Immature natural killer cell (primary cell): ENCODE measurements at places on chromosomes 5 and 9. TPM values are rescaled to one million over a fixed set of nuclear protein-coding genes. Genes with fewer than 3 reads are reported as not detected.

The LECT2 gene
- polyA plus RNA-seq = not detected

DNA sequence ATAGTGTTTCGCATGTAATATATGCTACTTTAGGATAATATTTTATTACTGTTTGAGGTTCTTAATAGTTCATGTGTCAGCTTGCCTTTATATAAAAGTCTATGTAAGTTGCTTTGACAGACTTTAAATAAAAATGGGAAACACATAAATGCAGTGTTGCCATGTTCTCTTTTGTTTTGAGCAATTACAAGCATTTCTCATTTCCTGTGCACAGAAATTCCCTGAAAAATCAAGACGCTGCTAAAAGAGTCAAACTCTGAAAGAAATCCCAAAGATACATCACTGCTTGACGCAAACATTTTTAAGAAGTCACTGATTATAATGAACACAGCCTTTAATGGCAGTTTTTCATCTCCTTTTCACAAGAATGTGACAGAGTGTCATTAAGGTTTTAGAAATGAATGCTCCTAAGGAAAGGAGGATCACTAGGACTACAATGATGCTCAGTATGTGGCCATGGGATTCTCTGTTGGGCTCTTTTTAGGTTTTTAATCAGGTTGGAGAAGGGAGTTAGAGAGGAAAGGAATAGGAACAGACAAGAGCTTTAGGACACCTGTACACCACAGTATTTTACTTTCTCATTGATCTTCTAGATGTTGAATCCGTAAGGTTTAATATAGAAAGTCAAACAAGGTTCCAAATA lies 29.4 kb downstream of the ZCCHC7 start:
- no peak overlapping the region for H3K27ac ChIP-seq
- no peak for DNase-seq
- H3K27me3 ChIP-seq = peaks cover under 1% of the 10 kb centered on the region
- H3K4me1 ChIP-seq = peaks cover 28% of the 10 kb centered on the region

DNA sequence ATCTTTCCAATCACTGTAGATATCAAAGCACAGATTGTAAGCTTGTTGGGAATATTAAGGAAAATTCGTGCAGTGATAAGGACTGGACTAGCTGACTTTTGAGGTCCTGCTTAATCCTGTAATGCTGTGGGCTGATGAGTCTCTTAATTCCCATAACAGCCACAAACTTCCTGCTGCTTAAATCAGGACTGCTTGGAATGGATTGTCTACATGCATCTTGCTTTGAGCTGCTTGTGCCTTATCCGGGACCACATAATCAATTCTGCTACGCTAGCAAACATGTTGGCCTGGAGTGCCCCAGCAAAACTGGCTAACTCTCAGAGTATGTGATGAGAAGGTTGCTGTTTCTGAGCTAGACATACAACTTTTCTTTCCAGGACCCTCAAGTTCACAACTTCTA lies 79.6 kb downstream of the SNCAIP start:
- H3K36me3 ChIP-seq = no peaks in the 10 kb centered on the region
- DNase-seq = no peak
- H3K4me1 ChIP-seq = no peaks in the 10 kb centered on the region
- no peak overlapping the region for H3K27ac ChIP-seq
- H3K4me3 ChIP-seq = no peak overlapping the region

- H3K36me3 ChIP-seq = no peaks in the 10 kb centered on the region
- H3K4me1 ChIP-seq = peaks cover 2% of the 10 kb centered on the region
- peaks cover 2% of the 10 kb centered on the region for H3K27me3 ChIP-seq
- no peak for DNase-seq
- H3K27ac ChIP-seq = no peak overlapping the region
- no peak overlapping the region for H3K4me3 ChIP-seq
Observed at GRCh38 chr5:79803007-79803406, 113.4 kb downstream of the CMYA5 start.

The ZNF883 gene
- polyA plus RNA-seq = 0.64 TPM

The PLEKHG4B gene
- not detected for polyA plus RNA-seq

The PLAC8L1 gene
- polyA plus RNA-seq = not detected

GRCh38 chr5:172858511-172858989 lies 24.5 kb downstream of the ERGIC1 start:
- no peak for DNase-seq
- no peak overlapping the region for H3K4me3 ChIP-seq
- H3K27ac ChIP-seq = no peak overlapping the region
- H3K36me3 ChIP-seq = peaks cover 4% of the 10 kb centered on the region
- peaks cover 77% of the 10 kb centered on the region for H3K4me1 ChIP-seq

DNA sequence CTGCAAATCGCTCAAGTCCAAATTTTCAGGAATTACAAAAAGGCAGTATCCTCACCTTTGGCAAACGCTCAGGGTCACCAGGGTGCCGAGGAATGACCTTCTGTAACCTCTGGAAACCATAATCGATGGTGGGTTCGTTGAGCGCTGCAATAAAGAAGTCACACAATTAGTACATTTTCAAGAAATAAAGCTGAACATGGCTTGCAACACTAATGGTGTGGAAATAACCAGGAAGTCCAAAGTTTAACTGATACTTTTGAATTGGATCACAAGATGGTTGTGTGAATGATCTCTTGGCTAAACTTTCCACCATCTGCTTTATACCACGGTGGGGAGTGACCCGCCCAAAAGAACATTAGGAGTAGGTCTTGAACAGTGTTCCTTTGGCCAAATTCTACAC lies 368.7 kb downstream of the EBF1 start:
- DNase-seq = no peak
- no peaks in the 10 kb centered on the region for H3K36me3 ChIP-seq
- H3K4me3 ChIP-seq = no peak overlapping the region
- peaks cover 4% of the 10 kb centered on the region for H3K27me3 ChIP-seq
- H3K27ac ChIP-seq = no peak overlapping the region

DNA sequence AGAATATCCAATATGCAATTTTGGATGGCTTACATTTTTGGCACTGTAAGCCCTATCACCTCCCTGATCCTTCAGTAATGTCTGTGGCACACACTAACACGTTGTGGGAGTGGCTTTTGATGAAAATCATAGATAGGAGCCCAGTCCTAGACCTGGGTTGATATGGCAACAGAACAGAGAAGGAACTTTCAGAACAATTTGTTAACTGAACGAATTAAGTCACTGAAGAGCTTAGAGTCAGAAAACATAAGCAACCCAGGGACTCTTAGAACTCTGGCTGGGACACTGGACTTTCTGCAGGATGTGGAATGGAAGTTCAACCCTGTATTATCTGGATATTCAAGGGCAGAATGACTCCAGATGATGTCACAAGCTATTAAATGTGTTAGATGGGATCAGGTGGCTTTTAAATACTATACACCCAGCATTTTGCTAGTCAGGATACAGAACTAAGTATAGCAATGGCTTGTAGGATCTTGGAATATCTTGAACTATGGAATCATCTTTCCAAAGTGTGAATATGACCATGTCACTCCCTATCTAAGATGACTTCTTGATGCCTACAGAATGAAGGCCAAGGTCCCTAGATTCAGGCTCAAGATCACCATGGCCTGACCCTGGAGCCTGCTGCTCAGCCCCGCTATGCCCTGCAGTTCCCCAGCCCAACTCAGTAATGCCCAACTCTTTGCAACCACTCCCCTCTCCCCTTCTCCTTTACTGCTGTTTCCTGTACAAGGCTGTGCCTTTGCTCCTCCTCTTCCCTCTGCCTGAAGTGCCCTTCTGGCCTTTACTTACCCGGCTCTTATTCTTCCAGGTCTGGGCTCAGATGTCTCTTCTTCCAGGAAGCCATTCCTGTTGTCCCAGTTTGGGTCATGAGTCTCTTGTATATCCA lies 42.8 kb downstream of the VLDLR start:
- H3K27ac ChIP-seq = no peak overlapping the region
- H3K36me3 ChIP-seq = no peaks in the 10 kb centered on the region
- H3K27me3 ChIP-seq = no peaks in the 10 kb centered on the region
- no peak for DNase-seq
- no peak overlapping the region for H3K4me3 ChIP-seq

GRCh38 chr9:137138722-137139467 lies at the start of gene GRIN1:
TSS of gene GRIN1 (plus strand) at chr9:137139154. CDS start at chr9:137139487, 333 bp downstream.
- H3K36me3 ChIP-seq = no peaks in the 10 kb centered on the region
- H3K4me1 ChIP-seq = no peaks in the 10 kb centered on the region
- no peak within 1 kb of the TSS for H3K4me3 ChIP-seq
- no peak within 1 kb of the TSS for H3K27ac ChIP-seq
- peaks cover 20% of the 10 kb centered on the region for H3K27me3 ChIP-seq
- peak; percentile 48 for DNase-seq

The SPATA31D4 gene
- not detected for polyA plus RNA-seq

GRCh38 chr5:189976-190365 lies 1.3 kb upstream of the LRRC14B start:
- H3K27me3 ChIP-seq = peaks cover 10% of the 10 kb centered on the region
- no peaks in the 10 kb centered on the region for H3K36me3 ChIP-seq
- H3K4me1 ChIP-seq = peaks cover 6% of the 10 kb centered on the region
- no peak overlapping the region for H3K4me3 ChIP-seq
- no peak for DNase-seq

DNA sequence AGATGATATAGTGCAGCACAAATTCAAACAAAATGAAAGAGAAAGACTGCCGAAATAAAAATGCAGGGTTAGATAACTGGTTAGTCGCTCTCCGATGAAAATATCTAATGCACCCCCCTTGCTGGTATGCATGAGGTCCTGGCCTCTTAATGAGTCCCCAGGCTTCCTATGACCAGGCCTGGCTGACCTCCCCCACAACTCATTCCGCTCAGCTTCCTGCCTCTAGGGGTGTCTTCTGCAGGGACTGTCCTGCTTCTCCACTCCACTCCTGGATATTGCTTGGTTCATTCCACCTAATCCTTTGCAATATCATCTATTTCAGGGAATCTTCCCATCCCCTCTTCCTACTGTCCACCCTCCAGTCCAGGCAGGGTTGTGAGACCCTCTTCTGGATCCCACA lies 341.8 kb downstream of the ASTN2 start:
- peaks cover 3% of the 10 kb centered on the region for H3K27me3 ChIP-seq
- H3K4me1 ChIP-seq = no peaks in the 10 kb centered on the region
- DNase-seq = no peak
- H3K4me3 ChIP-seq = no peak overlapping the region
- H3K36me3 ChIP-seq = no peaks in the 10 kb centered on the region

The RMRP gene
- polyA plus RNA-seq = not detected

DNA sequence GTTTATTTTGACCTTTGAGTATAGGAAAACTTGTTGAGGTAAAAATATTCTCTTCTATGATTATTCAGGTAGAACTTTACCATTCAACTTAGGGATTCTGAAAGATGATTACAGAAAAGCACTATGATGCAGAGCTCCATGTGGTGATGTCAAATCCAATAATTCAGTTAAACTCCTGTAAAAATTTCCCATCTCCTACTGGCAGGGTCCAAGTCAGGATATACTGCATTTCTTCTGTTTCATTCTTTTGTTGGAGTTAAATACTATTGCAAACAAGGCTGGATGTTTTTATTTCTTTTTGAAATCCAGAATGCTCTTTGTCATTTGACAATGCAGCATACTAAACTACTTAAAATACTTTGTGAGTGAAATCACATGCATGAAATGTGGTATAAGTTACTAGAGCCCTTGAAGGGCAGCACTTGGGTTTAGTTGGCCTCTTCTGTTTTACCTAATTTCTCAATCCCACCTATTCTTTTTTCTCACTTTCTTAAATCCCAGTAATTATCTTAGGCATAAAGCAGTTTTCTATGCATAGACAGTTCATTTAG lies 204.5 kb downstream of the FBXL7 start:
- DNase-seq = no peak
- H3K4me3 ChIP-seq = no peak overlapping the region
- H3K27ac ChIP-seq = no peak overlapping the region
- H3K27me3 ChIP-seq = peaks cover 2% of the 10 kb centered on the region

DNA sequence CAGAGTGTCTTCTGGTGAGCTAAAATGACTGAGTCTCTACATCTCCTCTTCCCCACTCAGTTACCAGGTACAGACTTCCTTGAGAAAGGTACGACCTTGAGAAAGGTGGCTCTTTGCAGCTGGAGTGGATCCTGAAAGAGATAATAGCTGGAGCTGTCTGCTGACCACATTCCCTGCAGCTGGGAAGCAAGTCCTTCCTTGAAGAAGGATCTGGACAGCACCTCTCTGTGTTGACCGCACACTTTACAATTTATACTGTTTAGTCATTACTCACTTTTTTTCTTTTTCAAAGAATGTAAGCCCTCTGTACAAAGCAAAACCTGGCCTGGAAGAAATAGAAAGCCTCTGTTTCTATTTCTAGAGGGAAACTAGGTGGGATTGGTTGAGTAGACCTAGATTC lies 148.8 kb downstream of the MACIR start:
- H3K36me3 ChIP-seq = no peaks in the 10 kb centered on the region
- peaks cover 2% of the 10 kb centered on the region for H3K27me3 ChIP-seq
- H3K4me1 ChIP-seq = no peaks in the 10 kb centered on the region
- no peak for DNase-seq
- no peak overlapping the region for H3K4me3 ChIP-seq
- no peak overlapping the region for H3K27ac ChIP-seq

- no peaks in the 10 kb centered on the region for H3K4me1 ChIP-seq
- no peak overlapping the region for H3K27ac ChIP-seq
- H3K36me3 ChIP-seq = peaks cover 32% of the 10 kb centered on the region
- no peak for DNase-seq
- no peak overlapping the region for H3K4me3 ChIP-seq
- H3K27me3 ChIP-seq = peaks cover 2% of the 10 kb centered on the region
Observed at GRCh38 chr5:14475045-14475444, 106.5 kb upstream of the OTULINL start.

The ADAMTS12 gene
- not detected for polyA plus RNA-seq

GRCh38 chr9:35341021-35341420 lies 148.9 kb upstream of the RUSC2 start:
- no peaks in the 10 kb centered on the region for H3K36me3 ChIP-seq
- H3K4me1 ChIP-seq = no peaks in the 10 kb centered on the region
- no peak overlapping the region for H3K4me3 ChIP-seq
- H3K27me3 ChIP-seq = no peaks in the 10 kb centered on the region

DNA sequence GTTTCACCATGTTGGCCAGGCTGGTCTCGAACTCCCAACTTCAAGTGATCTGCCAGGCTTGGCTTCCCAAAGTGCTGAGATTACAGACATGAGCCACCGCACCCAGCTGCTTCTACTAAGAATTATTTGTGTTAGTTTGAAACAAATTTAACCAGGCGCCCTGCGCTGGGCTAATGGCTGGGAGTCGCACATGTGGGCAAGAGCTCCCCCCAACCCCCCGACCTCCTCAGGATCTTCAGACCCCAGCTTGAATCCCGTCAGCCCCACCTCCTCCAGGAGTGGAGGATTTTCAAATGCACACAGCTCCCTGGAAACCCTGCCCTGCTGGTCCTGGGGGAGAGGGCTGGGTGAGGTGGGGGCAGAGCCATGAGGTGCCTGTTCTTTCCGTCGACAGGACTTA lies 21.2 kb upstream of the SLC12A7 start:
- no peak for DNase-seq
- no peak overlapping the region for H3K27ac ChIP-seq
- H3K27me3 ChIP-seq = peaks cover 1% of the 10 kb centered on the region
- H3K36me3 ChIP-seq = no peaks in the 10 kb centered on the region
- H3K4me1 ChIP-seq = no peaks in the 10 kb centered on the region

The C9orf50 gene
- polyA plus RNA-seq = not detected

- no peak for DNase-seq
- peaks cover 11% of the 10 kb centered on the region for H3K27me3 ChIP-seq
- H3K27ac ChIP-seq = no peak overlapping the region
- peaks cover 4% of the 10 kb centered on the region for H3K36me3 ChIP-seq
Observed at GRCh38 chr5:141504216-141504615, 15.3 kb downstream of the PCDHGC5 start.

- H3K36me3 ChIP-seq = no peaks in the 10 kb centered on the region
- peaks cover 13% of the 10 kb centered on the region for H3K4me1 ChIP-seq
- DNase-seq = no peak
- H3K27ac ChIP-seq = peak overlapping the region; percentile 52
- no peaks in the 10 kb centered on the region for H3K27me3 ChIP-seq
Observed at GRCh38 chr5:56803894-56804293, 11.5 kb upstream of the MAP3K1 start.
